ENCODE measurements at places on chromosomes 1 and 21.

GRCh38 chr1:235986869-235987268, 78.0 kb downstream of the NID1 start:
- no peak for DNase-seq

DNA sequence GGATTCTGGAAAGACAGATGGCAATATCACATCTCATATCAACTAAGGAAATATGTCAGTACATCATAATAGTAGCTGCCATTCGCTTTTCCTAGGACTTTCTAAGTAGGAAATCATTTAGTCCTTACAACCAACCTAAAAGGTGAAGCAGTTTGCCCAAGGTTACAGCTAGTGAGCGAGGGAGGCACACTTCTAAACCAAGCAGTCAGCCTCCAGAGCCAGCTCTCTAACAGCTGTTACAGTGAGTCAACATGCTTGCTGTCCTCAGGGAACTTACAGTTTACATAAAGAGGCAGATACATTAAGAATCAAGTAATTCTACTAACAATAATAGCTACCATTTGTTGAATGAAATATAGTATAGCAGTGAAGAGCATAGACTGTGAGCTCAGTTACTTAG, 57.1 kb downstream of the GIPC2 start:
- DNase-seq, result no peak

DNA sequence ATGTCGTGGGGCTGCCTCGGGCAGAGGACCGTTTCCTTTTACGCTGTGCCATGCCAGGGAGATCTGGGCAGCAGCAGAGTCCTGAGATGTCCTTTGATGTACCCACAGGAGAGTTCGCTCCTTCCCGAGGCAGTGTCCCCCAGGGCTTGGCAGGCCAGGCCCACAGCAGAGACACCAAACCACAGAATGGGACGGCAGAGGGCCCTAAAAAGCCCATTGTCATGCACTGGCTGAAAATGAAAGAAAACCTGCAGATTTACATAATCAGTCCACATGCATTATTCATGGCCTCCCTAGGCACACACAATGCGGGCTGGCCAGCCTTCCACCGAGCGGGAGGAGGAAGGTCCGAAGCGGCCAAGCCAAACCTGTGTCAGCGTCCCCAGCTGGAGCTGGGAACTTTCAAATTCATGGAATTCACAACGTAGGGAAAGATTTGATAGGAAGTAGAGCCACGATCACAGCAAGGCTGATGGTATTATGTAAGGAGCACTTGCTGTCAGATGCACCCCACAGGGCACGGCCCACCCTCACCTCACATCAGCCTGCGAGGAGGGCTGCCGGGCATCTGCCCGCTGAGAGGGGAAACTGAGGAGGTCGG, 25.3 kb upstream of the EFHD2 start:
- DNase-seq, result no peak

- no peak for DNase-seq
Observed at GRCh38 chr21:46187261-46187660, 3.0 kb upstream of the SPATC1L start.

GRCh38 chr1:228206582-228207351, 1.1 kb upstream of the OBSCN start:
- DNase-seq, result no peak

DNA sequence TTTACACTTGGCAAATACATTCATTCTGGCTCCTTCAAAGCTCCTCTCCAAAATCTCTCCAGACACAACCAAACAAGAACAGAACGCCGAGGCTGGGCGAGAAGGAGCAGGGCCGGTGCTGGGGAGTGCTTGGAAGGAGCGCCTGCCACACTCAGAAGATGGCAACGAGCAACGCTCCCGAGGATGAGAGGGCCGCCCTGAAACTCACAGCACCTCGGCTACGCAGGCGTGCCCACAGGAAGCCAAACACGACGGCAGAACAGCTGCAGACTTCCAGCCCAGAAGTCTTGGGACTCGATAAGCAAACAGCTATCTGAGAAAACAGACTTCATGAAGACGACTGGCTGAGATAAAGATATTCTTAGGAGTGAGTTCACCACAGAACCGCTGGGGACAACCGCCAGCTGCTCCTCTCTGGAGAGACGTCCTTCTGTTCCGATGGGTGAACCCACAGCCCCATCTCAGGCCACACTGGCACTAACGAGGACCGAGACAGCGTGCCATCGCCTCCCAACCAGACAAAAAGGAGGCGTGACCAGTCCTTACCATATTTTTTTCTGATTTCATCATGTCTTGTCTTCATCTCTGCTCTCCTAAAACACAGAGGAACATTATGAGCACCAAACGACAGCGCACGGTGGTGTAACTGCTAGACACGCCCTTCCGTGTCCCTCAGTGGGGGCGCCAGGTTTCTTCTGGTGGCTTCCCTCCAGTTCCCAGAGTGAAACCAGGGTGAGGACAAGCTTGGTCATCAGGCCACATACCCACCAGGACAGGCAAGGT, 18.6 kb downstream of the PTTG1IP start:
- no peak for DNase-seq

GRCh38 chr1:15287035-15287979, 40.3 kb downstream of the FHAD1 start:
- no peak for DNase-seq

DNA sequence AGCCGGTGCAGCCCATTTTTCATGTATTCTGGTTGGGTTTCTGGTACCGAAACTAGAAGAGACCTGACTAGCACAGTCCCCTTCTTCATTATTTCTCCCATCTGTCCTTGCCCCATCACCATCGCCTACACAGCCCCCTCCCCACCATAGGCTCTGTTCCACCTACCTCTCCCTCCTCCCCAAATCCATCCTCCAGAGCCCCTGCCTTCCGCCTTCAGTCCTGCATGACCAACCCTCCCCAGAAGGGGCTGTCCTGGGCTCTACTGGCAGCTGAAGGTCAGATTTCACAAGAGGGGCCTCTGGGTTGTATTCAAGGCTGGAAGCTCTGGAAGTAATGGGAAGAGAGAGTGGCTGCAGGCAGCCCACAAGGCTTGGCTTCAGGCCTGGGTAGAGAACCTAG, 55.2 kb downstream of the SDC3 start:
- no peak for DNase-seq

- DNase-seq, result no peak
Observed at GRCh38 chr21:15850645-15851044, 120.9 kb downstream of the USP25 start.

DNA sequence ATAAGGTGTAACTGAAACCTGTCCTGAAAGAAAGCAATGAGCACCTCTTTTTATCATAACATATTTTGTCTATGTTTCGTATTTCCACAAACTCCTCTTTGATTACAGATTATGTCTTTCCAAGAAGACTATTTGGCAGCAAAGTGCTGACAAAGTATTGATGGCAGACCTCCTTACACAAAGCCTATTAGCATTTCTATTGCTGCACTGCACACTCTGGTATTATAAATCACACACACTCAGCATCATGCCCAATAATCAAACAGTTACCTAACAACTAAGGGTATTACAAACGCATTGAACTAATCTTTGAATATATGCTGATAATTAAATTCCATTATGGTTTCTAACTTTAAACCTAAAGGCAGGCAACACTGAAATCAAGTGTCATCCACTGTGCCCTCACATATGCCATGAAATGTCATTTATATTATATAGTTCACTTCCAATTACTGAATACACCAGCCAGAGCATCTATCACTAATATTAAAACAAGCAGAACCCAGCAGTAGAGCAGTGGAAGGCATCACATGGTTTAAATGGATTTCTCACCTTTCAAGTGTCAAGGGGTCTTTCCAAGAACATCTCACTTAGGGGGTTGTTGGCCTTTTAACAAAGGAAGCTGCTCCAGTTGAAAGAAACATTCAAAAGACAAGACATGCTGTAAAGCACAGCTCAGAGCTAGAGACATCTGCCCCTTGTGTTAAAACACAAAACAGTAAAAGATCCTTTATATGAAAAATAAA, 239.1 kb downstream of the RERE start:
- no peak for DNase-seq

DNA sequence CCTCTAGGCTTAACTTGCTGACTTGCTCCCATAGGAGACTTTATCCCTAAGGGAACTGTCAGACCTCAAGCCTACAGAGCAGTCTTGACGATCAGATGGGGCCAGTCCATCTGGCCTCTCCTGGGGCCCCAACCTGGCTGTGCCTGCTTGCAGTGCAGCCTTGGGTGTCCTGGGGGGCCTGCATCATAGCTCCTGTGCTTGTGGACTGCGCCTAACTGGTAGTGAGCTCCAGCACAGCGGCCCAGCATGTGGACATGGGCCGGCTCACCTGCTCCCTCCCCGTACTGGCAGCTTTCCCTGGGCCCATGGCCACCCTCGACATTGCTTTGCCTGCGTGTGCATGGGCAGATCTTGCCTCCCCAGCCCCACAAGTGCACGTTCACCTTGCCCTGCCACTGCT, 76.1 kb downstream of the INTS7 start:
- DNase-seq, result no peak

DNA sequence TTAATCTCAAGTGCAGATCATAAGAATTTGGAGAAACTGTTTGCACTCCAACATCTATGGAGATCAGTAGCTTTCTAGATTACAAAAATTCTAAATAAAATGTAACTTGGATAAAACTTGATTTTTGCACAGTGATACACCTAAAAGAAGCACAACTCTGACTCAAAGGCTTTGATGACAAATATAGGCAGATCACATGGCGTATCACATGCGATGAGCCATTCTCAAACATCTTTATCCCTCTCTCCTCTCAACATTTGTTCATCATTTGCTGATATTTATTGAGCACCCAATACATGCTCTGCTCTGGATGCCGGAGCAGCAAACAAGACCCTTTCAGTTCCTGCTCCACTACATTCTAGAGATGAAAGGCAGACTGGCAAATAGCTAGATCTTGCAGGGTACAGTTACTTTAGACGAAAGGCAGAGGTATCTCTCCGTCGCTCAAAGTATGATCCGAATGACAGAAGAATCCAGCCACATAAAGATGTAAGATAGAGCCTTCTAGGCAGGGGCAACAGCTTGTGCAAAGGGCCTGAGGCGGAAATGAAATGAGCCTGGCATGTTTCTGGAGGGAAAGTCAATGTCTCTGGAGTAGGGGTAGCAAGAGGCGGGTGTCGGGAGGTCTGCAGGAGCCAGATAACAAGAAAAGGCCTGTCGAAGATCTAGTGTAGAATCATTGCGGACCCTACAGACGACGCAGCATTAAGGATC, 145.8 kb upstream of the ERRFI1 start:
- DNase-seq, result no peak

Measured in activated gamma-delta T cell treated with anti-CD3 and anti-CD28 coated beads, Interleukin-2, amount 50 U/mL, for 16 hours (primary cell).